ENCODE measurements at places on chromosomes 1 and 21.

DNA sequence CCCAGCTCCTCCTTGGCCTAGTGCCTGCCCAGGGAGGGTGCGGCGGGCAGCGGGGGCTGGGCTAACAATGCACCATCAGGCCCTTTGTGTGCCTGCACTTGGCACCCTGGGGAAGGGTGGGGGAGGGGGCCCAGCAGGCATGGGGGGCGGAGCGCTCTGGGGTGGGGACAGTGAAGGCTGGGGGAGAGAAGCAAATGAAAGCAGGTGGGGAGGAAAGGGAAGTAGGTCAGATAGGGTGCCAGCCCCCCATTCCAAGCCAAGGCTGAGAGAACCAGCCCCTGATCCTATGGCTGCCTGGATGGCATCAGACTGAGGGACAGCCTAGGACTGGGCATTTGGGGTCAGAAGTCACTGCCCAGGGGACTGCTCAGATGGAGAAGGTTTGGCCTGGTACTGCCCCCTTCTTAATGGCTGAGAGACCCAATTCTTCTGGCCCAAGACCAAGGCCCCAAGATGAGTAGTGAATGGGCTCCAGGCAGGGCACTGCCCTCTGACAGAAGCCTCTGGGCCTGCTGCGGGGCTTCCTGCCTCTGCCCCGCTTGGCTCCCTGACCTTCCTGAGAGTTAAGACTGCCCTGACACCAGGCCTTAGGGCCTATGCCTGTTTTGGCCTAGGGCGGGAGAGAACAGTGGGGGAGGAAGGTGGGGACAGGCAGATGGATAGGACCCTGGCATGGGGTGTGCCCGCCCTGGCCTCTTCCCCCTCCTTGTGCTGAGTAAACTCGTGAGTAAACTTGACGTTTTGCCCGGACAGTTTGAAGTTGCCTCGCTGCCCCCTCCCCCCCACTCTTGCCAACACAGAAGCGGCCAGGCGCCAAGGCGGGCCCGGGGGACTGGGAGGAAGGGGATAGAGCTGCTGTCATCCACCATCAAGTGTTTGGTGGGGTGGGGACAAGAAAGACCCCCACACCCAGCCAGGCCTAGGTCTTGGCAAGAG lies 2.7 kb downstream of the ZBTB7B start:
- DNase-seq, result no peak

DNA sequence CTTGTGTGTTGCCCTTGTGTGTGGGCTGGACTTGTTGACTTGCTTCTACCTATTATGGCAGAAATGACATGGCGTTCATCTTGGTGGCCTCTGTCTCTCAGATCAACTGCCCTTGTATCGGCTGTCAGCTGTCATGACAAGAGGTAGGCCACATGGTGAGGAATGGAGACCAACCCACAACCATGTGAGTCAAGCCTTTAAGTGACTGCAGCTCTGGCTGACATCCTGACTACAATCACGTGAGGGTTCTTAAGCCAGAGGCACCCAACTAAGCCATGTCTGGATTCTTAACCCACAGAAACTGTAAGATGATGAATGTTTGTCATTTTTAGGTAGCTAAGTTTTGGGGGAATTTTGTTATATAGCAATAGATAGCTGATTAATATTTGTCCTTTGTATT lies 82.1 kb downstream of the KCND3 start:
- no peak for DNase-seq

GRCh38 chr1:222769181-222769580 lies 32.2 kb downstream of the FAM177B start:
- DNase-seq, result no peak

- no peak for DNase-seq
These were observed 333.4 kb downstream of the CHRM3 start for GRCh38 chr1:239719642-239720258.

DNA sequence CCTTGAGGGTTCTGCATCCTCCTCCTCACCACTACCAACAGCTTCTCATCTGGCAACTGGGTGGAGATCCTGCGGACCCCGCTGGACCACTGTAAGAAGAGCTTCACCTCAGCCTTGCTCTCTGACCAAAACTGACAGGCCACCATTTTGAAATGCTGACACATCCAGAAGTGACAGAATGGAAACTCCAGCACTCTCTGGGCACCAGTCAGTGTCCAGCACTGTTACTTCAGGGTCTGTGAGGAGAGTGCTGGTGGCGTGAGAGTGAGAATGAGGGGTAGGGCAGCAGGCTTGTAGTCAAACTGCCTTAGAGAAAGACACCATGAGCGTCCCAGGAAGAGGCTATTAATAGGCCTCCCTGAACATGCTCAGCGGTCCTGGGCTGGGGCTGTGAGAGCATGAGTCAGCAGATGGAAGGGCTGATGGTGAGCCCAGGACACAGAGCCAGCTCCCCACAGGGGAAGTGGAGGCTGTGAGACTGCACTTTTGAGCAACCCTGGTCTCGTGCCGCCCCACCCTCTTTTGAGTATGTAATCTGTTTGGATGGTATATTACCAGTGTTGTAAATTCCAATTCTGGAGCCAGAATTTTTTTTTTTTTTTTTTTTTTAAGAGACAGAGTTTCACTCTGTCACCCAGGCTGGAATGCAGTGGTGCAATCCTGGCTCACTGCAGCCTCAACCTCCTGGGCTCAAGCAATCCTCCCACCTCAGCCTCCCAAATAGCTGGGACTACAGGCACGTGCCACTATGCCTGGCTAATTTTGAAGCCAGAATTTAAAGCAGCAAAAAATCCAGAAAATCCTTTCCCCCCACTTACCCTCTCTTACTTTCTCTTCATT lies 34.4 kb upstream of the SLC30A1 start:
- peak; percentile 94 for DNase-seq

- no peak for DNase-seq
These were observed 22.5 kb downstream of the BATF3 start for GRCh38 chr1:212677136-212677535.

DNA sequence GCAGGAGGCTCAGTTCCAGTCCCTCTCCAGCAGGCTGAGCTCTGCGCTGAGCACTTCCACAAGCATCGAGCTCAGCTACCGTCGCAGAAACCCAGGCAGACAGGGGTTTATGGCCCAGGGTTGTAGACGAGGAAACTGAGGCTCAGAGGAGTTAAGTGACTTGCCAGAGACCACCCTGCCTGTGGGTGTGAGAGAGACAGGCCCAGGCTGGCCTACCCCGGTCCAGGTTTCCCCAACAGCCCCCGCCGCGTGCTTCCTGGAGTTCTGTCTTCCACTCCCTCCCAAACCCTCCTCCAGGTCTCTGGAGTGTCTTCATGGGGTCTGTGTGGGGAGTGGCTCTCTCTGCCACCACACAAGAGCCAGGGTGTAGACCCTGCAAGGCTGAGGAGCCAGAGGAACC lies 615.9 kb downstream of the PTPRU start:
- no peak for DNase-seq

DNA sequence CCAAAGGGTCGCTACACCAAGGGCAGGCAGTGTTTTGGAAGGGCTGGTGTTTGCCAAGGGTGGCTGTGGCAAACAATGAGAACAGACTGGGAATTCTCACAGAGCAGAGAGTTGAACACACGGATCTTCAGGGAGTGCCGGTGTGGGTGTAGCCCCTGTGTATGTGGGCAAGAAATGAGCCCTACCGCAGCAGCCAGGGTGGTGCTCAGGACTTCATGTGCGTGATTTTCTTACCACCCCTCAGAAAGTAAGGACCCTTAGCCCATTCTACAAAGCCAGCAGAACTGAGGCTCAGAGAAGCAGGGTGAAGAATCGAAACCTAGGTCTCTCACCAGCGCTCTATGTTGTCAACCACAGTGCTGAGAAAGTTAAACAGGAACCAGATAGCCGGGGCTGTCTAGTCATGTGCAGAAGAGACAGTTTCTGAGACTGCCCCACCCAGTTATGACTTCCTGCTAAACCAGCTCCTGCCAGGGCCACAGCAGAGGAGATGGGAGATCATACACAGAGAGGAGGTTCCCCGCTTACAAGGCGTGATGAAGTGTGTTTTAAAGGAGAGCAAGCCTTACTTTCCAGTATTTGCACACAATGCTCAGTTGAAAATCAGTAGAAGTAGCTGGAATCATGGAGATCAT lies 21.9 kb upstream of the MORC3 start:
- no peak for DNase-seq

DNA sequence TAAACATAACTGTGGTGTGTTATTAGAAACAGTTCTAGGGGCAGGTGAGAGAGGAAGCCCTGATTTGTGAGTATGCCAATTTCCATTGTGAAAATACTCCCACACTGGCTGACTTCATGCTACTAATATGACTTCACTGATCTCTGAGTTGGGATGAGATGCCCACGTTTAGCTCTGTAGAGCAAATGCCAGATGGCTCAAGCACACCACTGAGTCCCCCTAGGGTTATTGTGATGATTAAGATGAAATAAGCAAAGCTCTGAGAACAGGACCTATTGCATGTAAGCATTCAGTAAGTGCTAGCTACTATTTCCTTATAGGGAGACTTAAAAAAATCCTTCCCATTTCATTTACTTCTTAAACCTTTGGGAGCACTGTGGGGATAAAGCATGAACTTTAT lies 117.6 kb downstream of the CENPF start:
- no peak for DNase-seq

Measured in vagina (tissue), 2 donors.